Stimulated activated CD8-positive, alpha-beta memory T cell treated with anti-CD3 and anti-CD28 coated beads, Interleukin-4, amount 100 ng/mL, for 1 hour (primary cell): ENCODE measurements at places on chromosomes 2 and 18.

DNA sequence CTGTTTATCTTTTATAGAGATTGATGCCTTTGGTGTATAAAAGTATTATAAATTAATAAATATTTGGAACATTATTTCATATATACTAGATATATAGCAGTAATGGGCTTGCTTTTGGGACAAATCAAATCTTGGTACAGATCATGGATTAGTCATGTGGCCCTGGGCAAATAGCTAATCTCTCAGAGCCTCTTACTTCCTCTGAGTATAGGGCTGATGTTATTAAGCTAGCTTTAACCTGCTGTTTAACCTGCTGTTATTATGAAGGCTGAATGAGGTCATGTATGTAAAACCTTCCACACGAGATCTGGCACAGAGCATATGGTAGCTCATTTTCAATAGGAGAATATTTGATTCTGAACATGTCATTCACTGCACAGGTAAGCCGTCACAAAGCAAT is 5.7 kb downstream of the ITGB6 start:
- no peak for DNase-seq

DNA sequence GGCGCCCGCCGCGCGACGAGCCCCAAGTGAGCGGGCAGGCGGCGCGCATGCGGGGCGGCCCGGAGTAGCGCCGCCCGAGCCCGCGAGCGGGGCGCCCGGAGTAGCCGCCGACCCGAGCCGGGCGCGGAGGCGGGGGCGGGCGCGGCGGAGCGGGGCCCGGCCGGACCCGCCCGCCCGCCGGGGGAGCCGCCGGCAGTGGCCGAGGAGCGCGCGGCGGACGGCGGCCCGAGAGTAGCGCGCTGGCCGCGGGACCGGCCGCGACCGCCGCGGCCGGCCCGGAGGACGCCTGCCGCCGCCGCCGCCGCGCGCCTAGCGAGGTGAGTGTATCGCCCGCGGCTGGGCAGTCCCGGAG is at the start of gene GALNT1:
GALNT1 (plus strand) TSS at position 195 of the 352 bp plus-strand sequence. CDS start 72,923 bp downstream, outside the sequence.
- no peak for DNase-seq

- no peak for DNase-seq
Observed at GRCh38 chr2:55926246-55926645, 2.7 kb upstream of the EFEMP1 start.

DNA sequence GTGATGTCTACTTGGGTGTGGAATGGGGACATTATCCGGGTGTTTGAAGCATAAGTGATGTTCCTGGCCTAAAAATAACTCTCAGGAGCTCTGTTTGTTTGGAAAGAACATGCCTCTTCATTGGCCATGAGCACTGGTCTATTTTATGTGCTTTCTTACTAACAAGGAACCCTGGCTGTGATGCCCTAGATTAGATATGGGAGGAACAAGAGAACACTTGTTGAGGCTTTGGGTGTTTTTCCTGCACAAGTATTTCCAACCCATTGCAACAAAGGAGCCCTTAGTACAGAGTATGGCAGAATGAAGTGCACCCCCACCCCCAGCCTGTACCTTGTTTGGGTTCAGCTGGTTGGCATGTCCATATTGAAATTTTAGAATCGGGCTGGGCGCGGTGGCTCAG is 95.9 kb downstream of the SLC4A3 start:
- no peak for DNase-seq

GRCh38 chr18:44786257-44786656 is 105.6 kb downstream of the SETBP1 start:
- no peak for DNase-seq

DNA sequence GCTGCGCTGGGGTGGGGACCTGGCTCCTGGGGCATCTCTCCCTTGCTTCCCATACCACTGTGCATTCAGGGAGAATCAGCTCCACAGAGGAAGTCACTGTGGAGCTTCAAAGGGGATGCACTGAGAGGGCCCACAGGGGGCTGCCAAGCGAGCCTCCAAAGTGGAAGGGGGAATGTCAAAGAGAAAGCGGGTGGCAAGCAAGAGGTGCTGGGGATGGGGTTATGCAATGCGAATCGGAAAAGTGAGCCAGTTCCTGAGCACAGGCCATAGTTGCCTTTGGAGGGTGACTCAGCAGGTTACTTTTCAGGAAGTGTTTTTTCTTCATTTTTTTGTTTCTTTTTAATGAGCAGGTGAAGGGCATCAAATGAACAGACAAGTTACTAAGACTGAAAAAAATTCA is 17.6 kb downstream of the PMAIP1 start:
- no peak for DNase-seq

- DNase-seq = no peak
Observed at GRCh38 chr2:190927301-190927700, 46.7 kb downstream of the GLS start.

DNA sequence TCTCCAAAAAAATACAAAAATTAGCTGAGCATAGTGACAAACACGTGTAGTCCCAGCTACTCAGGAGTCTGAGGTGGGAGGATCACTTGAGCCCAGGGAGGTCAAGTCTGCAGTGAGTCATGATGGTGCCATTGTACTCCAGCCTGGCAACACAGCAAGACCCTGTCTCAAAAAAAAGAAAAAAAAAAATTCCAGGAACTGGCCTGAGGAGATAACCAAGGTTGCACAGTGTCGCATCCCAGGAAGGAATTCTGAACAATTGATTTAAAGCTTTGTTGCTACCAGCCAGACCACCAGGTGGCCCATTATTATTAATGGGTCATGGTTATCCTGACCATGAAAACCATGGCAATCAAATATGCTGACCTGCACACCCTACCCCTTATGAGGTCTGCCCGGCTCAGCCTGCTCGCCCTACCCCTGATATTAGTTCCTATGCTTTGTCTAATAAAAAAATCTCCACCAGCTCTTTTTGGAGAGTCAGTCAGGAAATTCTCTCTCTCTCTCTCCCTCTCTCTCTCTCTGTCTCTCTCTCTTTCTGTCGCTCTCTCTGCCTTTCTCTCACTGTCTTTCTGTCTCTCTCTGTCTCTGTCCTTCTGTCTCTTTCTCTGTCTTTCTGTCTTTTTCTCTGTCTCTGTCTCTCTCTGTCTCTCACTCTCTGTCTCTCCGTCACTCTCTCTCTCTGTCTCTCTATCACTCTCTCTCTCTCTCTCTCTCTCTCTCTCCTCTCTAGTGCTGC is 73.7 kb downstream of the NCAPH start:
- no peak for DNase-seq

DNA sequence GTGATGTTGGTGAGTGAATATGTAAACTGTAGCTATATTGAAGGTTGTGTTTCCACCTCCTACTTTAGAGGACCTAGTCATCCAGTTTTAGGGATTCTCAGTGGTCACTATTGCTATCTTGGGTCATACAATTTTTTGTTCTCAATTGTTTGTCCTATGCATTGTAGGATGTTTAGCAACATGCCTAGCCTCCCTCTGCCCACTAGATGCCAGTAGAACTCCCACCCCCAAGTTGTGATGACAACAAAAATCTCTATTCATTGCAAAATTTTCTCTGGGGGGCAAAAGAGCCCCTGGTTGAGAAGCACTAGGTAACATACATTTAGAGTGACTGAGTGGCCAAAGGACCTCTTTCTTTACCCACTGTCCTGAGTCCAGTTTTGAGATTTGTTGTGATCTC is 87.3 kb downstream of the LRRTM4 start:
- no peak for DNase-seq

DNA sequence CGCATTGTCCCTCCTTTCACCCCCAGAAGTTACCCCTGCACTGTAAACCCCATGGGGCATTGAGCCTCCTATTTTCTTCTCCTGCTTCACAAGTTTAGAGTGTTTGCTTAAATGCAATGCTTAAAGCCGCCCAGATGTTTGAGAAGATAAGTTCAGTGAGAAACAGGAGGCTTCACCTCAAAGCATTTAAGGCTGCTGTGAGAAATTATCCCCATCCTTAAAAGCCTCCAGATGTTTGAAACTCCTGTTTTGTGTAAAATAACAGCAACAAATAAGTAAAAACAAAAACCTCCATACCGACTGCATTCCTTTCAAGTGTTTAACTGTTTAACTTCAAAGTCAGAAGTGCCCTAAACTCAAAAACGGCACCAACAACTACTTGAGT is 81.8 kb downstream of the RTP5 start:
- DNase-seq = no peak

GRCh38 chr2:231626449-231626848 is 33.8 kb downstream of the TEX44 start:
- DNase-seq = no peak

- DNase-seq = no peak
Observed at GRCh38 chr18:73479477-73479876, 611.7 kb upstream of the NETO1 start.

DNA sequence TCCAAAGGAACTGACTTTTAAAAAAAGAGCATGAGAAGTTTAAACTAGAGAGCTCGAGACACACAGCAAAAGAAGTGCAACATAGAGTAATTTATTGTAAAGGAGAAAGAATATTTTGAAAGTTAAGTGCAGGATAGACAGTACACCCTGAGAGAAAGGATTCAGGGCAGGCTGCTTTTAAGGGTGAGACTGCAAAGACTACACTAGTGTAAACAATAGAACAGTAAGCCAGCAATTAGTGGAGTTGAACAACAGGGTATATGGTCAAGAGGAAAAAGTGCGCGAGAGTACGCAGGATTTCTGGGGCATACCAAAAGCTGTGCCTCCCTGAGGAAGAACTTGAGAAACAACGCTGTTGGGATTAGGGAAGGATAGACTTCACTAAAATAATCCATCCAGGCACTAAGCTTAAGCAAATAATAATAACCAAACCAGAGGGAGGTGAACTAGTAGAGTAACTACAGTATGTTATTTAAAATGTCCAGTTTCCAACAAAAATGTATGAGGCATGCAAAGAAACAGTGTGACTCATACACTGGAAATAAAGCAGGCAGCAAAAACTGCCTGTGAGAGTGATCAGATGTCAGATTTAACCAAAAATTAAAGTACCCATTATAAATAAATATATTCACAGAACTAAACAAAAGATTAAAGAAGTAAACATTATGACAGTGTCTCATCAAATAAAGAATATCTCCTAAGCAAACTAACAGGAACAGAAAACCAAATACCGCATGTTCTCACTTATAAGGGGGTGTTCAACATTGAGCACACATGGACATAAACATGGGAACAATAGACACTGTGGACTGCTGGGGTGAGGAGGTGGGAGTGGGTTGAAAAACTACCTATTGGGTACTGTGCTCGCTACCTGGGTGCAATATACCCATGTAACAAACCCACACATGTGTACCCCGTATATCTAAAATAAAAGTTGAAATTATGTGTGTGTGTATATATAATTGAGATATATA is 40.5 kb upstream of the EMILIN2 start:
- no peak for DNase-seq

GRCh38 chr2:20186855-20187187 is 38.1 kb downstream of the SDC1 start:
- DNase-seq = no peak

- DNase-seq = no peak
Observed at GRCh38 chr2:187552828-187553681, 1.2 kb downstream of the TFPI start.

DNA sequence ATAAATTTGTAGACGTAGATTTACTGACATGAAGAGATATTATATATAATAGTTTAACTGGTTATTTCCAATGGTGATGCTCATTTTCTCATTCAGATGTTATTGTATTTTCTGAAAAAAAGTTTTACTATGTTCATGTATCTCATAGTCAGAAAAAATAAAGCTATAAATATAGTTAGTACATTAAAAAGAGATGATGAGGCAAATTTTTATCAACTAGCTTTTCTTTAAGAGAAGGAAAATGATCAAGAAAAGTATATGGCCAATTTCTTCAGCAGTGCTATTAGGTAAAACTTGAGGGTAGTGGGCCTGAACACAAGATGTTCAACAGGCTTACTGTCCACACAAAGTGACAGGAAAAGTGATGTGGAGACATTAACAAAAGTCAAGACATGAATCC is 11.7 kb downstream of the TTC21B start:
- DNase-seq = no peak

DNA sequence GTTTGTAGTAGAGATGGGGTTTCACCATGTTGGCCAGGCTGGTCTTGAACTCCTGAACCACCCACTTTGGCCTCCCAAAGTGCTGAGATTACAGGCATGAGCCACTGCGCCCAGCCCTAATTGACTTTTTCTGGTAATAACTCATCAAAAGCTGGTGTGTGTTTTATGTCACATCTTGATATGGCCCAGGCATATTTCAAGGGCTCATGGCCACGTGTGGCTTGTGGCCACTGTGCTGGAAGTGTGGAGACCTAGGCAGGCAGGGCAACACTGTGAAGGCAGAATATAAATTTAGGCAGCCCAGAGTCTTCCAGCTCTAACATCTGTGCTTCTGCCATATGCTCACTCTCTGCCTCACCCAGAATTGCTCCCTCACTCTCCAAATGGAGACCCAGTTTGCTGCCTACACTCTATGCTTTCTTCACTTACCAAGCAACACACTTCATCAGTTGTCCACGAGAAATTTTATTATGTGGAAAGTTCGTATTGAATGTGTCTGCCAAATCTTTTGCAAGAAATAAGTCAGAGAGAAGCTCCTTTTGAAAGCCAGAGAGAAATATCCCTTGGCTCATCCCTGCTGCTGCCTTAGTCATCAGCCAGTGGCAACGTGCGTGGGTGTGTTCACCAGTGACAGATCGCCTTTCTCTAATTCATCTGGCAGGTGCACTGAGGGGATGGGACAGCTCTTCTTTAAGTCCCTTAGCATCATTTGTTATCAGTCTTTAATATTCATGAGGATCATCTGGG is 129.4 kb upstream of the CXCR4 start:
- no peak for DNase-seq

GRCh38 chr2:163756588-163756987 is 20.8 kb upstream of the FIGN start:
- DNase-seq = no peak

DNA sequence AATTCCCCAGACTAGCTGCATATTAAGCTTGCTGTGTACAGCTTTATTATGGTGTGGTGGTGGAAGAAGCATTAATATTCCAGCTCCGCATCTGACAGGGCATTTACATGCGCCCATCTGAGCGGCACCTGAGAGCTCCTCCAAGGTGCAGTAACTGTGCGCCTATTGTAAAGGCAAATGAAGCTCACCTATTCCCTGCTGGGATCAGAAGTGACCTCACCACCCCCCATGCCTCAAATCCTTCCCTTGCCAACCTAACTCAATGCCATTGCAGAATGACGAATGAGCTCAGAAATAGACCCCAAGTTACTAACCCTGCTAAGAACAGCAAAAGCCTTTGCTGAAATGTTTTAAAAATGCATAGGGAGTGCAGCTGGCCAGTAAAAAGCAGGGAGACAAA is 14.3 kb downstream of the BCL11A start:
- no peak for DNase-seq

DNA sequence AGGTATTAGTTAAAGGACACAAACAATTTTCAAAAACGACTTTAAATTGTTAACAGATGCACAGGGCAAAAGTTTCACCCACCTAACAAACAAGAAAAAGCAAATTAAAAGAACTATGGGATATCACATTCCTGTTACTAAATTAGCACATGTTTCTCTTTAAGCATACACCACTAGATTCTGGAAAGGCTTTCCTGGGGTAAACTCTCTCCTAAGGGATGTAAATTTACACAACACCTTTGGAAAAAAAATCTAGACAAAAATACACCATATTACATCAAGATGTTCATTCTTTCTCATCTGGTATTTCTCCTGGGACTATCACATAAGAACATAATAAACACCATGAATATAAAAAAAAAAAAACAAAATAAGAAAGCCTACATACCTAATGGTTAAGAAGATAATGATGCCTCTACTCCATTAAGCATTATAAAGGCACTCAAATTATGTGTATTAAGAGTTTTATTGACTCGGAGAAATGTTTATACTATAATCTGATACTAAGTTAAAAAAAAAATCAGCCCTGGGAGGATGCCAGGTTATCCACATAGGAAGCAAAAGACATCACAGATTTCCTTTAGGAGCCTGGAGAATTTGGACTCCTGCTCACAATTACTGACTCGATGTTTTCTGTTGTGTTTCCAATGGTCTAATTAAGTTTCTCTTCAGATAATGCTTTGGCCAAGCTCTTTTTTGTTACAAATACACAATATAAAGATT is 82.8 kb upstream of the AFF3 start:
- no peak for DNase-seq
